Body of pancreas (tissue), 4 donors: ENCODE measurements at places on chromosomes 2 and 18.

DNA sequence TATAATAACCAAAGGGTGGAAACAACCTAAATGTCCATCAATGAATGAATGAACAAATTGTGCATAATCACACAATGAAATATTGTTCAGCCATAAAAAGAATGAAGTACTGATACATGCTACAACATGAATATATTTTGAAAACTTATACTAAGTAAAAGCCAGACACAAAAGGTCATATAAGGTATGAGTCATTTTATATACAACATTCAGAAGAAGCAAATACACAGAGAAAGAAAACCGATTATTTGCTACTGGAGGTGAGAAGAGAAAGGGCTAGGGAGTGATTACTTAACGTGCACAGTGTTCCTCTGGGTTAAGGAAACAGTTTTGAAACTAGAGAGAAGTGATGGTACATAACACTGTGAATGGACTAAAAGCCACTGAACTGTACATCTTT, 105.3 kb downstream of the GORASP2 start:
- no peak for DNase-seq

DNA sequence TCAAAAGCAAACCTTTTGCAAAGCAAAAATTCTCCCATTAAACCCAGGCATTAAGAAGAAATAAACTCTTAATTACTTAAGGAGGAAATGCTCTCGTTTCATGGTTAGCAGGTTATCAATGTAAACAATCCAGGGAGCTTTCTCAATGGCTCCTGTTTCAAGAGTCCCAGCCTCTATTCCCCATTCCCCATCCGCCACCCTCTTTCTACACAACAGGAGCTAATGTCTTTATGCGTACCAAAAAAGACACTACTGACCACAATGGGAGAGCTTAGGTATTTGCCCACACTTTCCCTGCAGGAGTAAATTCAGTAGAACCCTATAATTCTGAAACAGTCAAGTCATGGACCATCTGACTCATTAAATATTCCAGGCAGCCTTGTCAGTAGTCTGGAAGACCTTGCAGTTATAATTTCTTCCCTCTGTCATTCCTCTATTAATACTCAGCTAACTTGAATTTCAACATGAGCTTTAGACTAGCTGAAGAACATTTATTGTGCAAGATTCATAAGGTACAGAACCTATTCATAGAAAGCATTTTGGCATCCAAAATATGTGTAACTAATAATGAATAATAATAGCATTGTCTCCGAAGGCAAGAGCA, 48.6 kb downstream of the SLC8A1 start:
- DNase-seq: no peak

DNA sequence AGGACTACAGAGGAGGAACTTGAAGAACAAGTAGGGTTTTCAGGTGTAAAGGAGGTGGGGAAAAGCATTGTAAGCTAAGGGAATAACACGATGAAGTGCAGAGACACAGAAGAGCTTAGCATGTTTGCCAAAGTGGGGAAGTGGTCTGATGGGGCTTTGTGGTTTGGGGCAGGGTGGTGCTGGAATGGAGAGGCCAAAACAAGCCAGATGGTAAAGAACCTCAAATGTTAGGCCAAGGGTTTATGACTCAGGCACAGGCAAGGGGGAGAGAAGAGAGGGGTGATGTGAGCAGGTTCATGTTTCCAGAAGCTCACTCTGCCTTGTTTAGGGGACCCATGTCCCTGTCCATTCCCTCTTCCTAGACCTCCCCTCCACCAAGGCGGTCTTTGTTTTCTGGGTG, 104.5 kb upstream of the YWHAQ start:
- DNase-seq: no peak

- DNase-seq: no peak
These were observed 290.9 kb upstream of the HDAC4 start for GRCh38 chr2:239691720-239692119.

- no peak for DNase-seq
These were observed 1301.4 kb upstream of the PIK3C3 start for GRCh38 chr18:40653682-40654081.

DNA sequence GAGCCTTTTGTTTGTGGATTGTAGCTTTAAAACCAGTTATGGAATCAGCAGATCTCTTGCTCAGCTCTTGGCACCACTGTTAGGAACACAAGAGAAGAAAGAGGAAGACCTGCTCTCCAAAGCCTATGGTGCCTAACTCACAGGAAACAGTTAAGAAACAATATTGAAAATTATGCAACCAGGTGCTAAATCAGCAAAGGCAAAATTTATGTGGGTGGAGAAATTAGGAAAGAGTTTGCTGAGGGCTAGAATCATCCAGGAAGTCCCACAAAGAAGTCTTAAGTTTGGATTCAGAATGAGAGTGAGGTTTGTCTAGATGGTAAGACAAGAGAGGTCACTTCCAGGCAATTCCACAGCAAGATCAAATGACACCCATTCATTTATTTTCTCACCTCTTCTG, 49.4 kb downstream of the AOX1 start:
- DNase-seq: no peak

GRCh38 chr2:44510246-44510645, 148.5 kb downstream of the CAMKMT start:
- no peak for DNase-seq

GRCh38 chr2:41234093-41234492, 782.2 kb upstream of the SLC8A1 start:
- no peak for DNase-seq

- no peak for DNase-seq
These were observed 52.6 kb downstream of the MGAT5 start for GRCh38 chr2:134306521-134306920.

GRCh38 chr2:234076451-234076850, 25.9 kb downstream of the SPP2 start:
- no peak for DNase-seq

DNA sequence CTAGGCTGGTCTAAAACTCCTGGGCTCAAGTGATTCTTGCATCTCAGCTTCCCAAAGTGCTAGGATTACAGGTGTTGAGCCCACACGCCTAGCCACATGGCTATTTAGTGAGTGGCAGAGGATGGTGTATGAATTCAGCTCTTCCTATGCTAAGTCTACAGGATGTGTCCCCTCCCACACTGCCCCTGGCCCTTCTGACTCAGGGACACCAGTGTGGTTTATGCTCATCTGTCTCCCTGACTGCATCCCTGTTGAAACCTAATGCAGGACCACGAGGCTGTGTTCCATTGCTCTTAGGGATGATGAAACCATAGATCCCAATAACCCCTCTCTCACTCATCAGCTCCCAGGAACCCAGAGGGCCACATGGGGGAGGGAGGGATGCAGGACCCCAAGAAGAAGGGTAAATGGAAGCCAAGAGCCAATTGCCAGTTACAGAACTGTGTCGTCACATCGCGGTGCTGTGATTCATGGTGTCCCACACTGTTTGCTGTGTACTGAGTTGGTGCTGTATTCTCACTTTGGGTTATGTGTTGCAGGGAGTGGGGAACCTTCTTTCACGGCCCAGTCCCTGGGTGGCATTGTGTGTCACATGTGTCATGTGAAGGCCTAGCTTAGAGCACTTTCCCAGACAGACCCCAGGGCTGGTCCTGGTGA, 102.9 kb upstream of the HAAO start:
- DNase-seq: no peak

DNA sequence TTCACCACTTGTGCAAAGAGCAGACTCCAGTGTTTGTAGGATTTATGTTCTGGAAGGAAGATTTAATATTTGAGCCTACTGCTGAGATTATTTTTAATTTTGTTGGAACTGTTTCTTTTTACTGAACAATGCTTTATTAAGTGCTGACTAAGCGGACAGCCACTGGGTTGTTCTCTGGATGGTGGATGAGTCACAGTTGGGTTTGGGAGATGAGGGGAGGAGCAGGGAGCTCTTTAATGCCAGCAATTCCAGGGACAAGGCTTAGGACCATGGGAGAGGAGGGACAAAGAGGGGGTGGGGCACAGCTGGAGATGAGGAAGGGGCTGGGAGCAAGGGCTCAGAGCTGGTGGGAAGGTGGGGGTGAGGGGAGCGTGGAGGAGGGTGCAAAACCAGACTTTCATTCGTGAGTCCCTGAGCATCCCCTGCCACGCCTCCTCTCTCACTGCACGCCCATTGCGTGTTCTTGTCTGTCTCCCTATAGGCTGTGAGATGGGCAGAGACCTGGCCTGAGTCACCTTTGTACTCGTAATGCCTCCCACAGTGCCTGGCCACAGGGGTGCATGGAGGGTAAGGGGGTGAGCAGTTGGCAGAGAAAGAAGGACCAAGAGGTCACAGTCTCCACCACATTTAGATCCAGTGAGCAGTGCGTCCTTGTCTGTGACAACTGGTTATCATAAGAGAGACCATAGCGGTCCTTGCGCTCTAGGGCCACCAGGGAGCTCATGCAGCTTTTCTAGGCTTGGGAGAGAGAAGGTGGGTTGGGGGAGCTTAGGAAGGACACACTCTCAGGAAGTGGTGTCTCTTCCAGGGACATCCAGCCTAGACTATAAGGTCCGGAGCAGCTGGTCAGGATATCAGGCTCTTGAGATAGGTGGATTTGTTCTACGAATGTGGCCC, 18.4 kb downstream of the SLC4A3 start:
- DNase-seq: no peak

DNA sequence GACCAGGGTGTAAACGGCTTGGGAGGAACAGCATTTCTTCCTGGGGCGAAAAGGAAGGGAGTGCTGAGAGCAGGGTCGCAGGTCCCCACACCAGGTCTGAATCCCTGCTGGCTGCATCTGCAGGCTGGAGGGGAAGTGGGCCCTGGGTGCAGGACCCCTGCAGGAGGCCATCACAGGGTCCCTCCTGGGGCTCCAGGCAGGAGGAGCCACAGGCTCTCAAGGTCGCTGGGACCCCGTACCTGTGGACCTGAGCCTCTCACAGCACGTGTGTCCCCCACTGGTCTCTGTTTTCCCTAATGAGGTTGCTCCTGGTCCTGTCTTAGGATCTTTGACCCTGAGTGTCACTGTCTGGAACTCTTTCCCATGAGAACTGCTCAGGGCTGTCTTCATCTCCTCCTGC, 147.8 kb upstream of the ZNF236 start:
- no peak for DNase-seq

DNA sequence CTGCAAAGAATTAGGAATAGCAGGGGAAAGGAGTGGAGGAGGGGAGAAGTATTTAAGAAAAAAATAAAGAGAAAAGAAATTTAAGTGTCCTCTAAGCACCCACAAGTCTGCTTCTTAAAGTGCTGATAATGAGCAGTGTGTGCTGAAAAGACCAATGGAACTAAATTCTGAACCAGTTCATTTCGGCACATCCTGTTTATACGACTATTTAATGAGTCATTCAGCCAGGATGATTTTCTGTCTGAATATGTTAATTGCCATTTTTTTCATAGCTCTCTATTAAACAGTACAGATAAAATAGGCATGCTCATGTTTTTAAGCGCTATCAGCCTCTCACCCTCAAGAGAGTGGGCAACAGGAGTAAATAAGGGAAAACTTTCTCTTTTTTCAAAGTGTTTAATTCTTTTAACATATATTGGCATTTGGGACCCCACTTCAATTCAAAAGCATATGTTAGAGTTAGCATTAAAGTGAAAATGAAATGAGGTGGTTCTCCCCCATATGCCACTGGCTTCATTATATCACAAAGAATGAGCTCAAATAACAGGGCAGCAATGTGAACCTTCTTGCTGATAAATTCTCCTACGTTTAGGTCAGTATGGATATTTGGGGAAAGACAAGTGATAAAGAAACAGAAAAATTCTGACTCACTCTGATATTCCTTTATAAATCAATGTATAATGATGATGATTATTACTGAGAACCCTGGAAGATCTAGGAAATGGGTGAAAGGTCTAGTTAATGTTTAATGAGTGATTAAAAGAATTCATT, 87.5 kb downstream of the TCF4 start:
- no peak for DNase-seq

GRCh38 chr2:1826226-1826905, 82.1 kb upstream of the PXDN start:
- DNase-seq: no peak

- DNase-seq: no peak
These were observed 10.0 kb downstream of the PHOSPHO2 start for GRCh38 chr2:169704160-169704708.

GRCh38 chr18:76922107-76922506, 99.8 kb downstream of the ZNF236 start:
- peak; percentile 24 for DNase-seq

DNA sequence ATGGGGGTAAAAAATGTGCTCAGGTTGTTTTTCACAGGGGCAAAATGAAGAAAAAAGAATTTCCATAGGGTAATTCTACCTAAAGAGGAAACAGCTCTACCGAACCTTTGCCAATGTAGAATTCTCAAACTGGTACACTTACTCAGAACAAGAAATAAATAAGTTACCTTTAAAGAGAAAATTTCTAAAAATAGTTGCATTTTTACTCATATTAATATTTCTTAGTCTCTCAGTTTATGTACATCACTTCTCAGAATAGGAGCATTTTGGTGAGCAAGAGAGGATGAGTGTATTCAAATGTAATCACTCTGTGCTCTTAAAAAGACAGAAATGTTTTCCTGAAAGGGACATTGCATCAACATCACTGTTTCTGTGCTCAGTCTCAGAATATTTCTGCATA, 574.7 kb upstream of the SLC8A1 start:
- no peak for DNase-seq

- no peak for DNase-seq
These were observed 22.9 kb upstream of the STAM2 start for GRCh38 chr2:152198499-152198898.

DNA sequence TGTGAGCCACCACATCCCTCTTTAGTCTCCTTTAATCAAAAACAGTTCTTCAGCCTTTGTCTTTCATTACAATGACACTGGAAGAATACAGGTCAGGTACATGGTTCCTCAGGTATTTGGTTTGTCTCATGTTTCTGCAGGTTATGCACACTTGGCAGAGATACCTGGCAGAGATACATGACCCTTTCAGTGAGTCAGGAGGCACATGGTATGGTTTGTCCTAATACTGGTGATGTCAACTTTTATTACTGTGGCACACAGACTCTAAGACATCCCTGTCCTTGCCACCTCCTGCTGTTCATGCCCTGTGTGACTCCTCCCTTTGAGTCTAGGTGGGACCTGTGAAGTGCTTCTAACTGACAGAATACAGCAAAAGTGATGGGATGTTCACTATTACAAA, 58.4 kb downstream of the SPIRE1 start:
- peak; percentile 49 for DNase-seq

- no peak for DNase-seq
These were observed 251.3 kb downstream of the MYCN start for GRCh38 chr2:16191431-16192200.

GRCh38 chr2:241064008-241064801, 37.9 kb downstream of the MTERF4 start:
- DNase-seq: peak; percentile 71

GRCh38 chr2:149692961-149693396, 105.4 kb upstream of the MMADHC start:
- DNase-seq: no peak

DNA sequence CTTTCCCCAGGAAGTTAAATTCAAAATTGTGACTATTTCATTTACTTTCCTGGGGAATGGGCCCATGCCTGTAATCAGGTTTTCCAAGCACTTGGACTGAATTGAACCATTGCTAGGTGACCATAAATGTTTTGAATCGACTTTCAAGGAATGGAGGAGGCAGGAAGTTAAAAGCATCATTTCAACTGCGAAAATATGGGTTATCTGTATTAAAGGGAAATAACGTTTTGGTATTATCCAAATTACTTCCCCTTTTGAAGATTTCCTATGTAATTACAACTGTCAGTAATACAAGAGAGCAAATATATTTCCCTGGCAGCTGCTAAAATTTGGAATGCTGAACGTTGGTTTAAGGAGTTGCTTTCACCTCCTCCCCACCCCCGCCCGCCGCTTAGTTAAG, 19.0 kb downstream of the PNO1 start:
- no peak for DNase-seq

- DNase-seq: no peak
These were observed 8.0 kb upstream of the TMEM214 start for GRCh38 chr2:27024812-27025211.
